ENCODE measurements at places on chromosomes 2 and 18. TPM values are rescaled to one million over a fixed set of nuclear protein-coding genes. Genes with fewer than 3 reads are reported as not detected.

Gene MOB1A
- 90.3 TPM for total RNA-seq

Gene WNT10A
- total RNA-seq = under 0.01 TPM

Gene ARHGAP28
- 0.77 TPM for total RNA-seq

Gene MC4R
- under 0.01 TPM for total RNA-seq

Gene MAP2
- total RNA-seq = 5.2 TPM

Gene G6PC2
- total RNA-seq = not detected

Gene EFR3B
- total RNA-seq = 1.7 TPM

Gene CPLX4
- not detected for total RNA-seq

Gene MBP
- total RNA-seq = 16.6 TPM

Gene TRIB2
- 89.7 TPM for total RNA-seq

Gene FAHD2B
- total RNA-seq = 2.7 TPM

Gene MAP3K19
- total RNA-seq = not detected

Gene CCDC148
- total RNA-seq = 2.0 TPM

Gene UPP2
- total RNA-seq = not detected

Gene L3MBTL4
- total RNA-seq = under 0.01 TPM

Gene SLC14A1
- total RNA-seq = 32.1 TPM

Gene VWC2L
- not detected for total RNA-seq

Gene PLGLB2
- 0.38 TPM for total RNA-seq

Gene CYP26B1
- 0.19 TPM for total RNA-seq

Gene IL37
- total RNA-seq = not detected

Gene ANKRD30BL
- total RNA-seq = not detected

Gene ATAD2B
- 7.9 TPM for total RNA-seq

Gene CXCR4
- total RNA-seq = 0.85 TPM

Gene TEX261
- total RNA-seq = 33.5 TPM

Gene HOXD9
- total RNA-seq = not detected

Gene DNAJC5G
- total RNA-seq = not detected
